ENCODE measurements at places on chromosomes 2 and 18. TPM values are rescaled to one million over a fixed set of nuclear protein-coding genes. Genes with fewer than 3 reads are reported as not detected.

The SNRNP27 gene
- total RNA-seq = 113 TPM

The YPEL5 gene
- total RNA-seq = 48.0 TPM

The PLB1 gene
- 4.9 TPM for total RNA-seq

The OR6B2 gene
- not detected for total RNA-seq

The MOCOS gene
- 2.9 TPM for total RNA-seq
